HTR-8/SVneo (cell line): ENCODE measurements at places on chromosomes 1 and 21.

- no peak for DNase-seq
Measured at GRCh38 chr1:26155370-26156284, 3.3 kb upstream of the FAM110D start.

DNA sequence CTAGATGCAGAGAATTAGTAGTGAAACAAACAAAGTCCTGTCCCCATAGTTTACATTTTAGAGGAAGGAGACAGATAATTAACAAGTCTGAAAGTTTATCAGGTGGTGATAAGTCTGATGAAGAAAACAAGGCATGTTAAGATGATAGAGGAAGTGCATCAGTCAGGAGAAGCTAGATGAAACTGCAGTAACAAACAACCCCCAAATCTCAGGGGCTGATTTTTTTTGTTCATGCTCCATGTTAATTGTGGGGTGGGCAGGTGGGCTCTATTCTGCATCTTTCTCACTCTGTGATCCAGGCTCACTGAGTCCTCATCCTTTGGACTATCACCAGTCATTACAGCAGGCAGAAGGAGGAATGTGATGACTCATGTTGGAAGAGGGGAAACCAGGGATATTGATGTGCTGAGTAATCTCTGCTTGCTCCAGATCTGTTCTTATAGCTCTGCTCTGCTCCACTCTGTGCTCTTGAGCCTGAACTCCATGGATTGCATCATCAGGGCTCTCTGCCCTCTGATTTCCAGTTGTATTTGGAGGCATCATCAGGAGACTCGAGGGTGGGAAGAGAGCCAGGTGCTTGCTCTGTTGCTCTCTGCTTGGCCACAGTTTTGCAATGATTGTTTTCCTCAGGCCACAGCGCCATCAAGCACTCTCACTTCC lies 166.9 kb downstream of the IER5 start:
- peak; percentile 81 for DNase-seq

GRCh38 chr1:54459726-54460191 lies 53.6 kb upstream of the SSBP3 start:
- no peak for DNase-seq

DNA sequence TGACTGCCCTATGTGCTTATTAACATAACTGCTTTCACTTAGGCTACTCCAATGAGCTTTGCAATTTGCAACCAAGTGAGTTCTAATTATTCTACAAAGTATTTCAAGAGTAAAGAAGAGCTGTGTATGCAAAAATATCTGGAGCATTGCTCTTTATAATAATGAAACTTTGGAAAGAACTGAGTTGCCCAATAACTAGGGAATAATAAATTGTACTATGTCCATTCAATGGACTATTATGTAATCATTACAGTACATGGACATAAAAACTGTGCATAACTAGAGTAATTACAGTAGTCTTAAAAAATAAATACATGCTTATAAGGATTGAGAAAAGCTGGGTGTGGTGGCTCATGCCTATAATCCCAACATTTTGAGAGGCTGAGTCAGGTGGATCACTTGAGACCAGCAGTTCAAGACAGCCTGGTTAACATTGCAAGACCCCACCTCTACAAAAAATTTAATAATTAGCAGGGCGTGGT lies 70.3 kb upstream of the JAK1 start:
- no peak for DNase-seq
